ENCODE measurements at places on chromosomes 4 and X.

- peak; percentile 37 for DNase-seq
Observed at GRCh38 chr4:11426731-11427120, 2.0 kb downstream of the HS3ST1 start.

DNA sequence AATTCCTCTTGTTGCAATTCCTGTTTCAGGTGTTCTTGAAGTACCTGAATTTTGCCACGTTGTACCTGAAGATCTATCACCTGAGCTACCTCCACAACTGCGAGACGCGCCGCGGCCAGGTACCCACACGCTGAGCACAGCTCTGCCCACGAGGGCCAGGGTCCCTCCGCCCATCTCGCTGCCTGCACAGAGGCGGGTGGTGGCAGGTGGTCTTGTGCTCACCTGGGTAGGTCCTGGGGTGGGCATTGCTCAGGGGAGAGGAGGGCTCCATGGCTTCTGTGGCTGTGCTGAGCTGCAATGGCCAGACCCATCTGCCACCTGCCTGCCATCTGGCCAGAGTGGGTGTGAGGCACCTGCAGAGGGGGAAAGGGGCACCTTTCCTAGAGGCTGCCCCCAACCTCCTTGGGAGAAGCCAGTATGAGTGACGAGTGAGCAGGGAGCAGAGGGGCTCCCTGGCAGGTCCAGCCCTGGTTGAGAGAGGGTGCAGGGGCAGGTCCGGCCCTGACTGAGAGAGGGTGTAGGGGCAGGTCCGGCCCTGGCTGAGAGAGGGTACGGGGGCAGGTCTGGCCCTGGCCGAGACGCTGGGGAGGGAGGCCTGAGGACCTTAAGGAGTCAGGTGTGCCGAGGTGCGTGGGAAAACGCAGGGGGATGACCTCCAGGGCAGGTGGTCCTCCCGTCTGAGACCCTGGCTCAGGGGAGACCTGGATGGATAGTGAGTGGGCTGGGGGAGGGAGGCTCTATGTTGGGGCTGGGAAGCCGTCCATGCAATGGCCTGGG is 10.7 kb downstream of the PDE6B start:
- no peak for DNase-seq

- DNase-seq = no peak
Observed at GRCh38 chr4:31334086-31334910, 614.1 kb downstream of the PCDH7 start.

DNA sequence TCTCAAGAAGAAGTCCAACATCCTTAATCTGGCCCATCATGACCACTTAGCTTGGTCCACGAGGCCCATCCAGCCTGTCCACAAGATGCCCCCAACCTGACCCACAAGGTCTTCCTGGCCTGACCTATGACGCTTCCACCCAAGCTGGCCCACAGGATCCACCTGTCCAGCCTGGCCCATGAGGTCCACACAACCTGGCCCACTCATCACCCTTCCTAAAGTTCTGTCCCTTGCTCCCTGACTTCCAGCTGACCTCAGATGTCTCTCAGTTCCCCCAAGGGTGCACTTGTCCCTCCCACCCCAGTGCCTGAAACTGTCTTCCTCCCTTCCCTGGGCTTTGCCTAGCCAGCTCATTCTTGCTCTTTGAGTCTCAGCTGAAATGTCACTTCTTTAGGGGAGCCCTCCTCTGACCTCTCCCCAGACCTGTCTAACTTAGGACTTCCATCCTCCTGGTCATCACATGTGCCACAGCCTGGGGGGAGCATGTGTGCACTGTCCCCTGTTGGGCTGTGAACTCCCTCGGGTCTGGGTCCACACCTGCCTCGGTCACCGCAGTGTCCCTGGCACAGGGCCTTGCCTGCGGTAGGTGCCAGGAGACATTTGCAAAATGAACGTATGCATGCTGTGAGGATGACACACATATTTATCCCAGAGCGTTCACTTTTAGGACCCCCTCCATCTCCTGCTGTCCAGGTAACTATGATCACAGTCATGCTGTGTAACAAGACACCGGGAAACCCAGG is 61.7 kb downstream of the EVC start:
- DNase-seq = no peak

- DNase-seq = no peak
Observed at GRCh38 chrX:52337410-52337809, 31.4 kb upstream of the XAGE2 start.

DNA sequence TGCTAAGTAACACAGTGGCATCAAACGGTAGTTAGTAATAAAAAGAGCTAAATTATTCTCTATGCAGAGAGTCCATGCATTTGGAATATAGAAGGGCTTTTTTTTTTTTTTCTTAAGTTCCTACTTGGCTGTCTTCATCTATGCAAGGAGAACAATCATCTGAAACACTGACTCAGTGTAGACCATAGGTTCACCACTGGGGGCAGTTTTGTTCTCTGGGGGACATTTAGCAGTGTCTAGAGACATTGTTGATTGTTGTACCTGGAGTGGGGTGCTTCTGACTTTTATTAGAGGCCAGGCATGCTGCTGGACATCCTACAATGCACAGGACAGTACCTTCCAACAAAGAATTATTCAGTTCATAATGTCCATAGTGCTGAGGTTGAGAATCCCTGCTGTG is 41.2 kb downstream of the TMA16 start:
- no peak for DNase-seq

GRCh38 chr4:174435974-174436373 is 86.3 kb downstream of the HPGD start:
- no peak for DNase-seq

GRCh38 chr4:125620066-125620860 is 305.5 kb downstream of the FAT4 start:
- DNase-seq = peak; percentile 55

- peak; percentile 35 for DNase-seq
Observed at GRCh38 chr4:87423317-87424098, 1.1 kb downstream of the NUDT9 start.

- no peak for DNase-seq
Observed at GRCh38 chrX:4268676-4269075, 555.2 kb upstream of the PRKX start.

- DNase-seq = no peak
Observed at GRCh38 chr4:116665716-116666115, 419.7 kb downstream of the TRAM1L1 start.

- no peak for DNase-seq
Observed at GRCh38 chr4:180280076-180280475, 1963.1 kb upstream of the TENM3 start.

DNA sequence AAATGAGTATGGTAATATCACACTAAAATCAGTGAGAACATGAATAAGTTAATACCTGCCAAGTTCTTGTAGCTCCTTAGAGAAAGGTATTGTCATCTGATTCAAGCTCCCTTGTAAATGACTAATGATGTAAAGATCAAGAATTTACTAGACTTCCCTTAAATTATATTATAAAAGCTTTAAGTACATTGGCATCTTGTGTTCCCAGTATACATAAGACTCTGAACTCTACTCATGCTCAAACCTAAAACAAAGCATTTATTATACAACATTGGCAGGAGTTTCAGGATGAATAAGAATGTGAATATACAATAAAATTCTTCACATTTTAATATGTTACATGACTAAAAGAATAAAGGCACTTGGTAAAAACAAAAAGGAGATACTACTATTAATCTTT is 126.8 kb upstream of the UNC5C start:
- no peak for DNase-seq

GRCh38 chr4:36835246-36835645 is 409.3 kb upstream of the NWD2 start:
- no peak for DNase-seq

GRCh38 chr4:136412708-136413107 is 1119.6 kb downstream of the PCDH18 start:
- no peak for DNase-seq

- no peak for DNase-seq
Observed at GRCh38 chr4:86569103-86569870, 24.8 kb upstream of the PTPN13 start.

DNA sequence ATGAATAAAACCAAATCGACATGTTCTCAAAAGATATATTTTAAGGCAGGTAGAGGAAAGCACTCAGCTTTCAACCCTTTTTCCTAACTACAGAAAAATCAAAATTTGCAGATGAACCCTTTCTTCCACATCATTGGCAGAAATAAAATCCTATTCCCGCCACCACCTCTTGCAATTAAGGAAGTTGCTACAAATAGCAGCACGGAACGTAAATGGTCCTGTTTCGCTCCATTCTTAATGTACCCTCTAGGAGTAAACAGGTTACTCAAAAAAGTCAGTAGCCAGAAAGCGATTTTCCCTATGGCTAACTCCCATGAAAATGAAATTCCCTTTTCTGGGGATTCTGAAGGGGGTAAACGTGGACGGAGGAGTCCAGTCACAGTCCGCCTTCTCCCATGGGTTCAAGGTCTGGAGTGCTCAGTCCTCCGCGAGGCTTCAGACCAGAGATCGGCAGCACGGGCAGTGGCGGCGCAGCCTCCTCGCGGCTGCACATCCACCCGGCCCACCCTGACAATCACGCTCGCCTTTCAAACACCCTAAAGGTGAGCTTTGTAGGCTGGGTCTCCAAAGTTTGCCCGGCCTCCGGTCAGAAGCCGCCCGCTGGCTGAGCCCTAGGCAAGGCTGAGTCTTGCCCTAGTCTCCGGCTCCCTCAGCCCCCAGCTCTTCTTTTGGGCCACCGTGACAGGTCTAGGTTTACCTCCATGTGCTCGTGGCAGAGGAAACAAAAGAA is 1.8 kb downstream of the ATP11C start:
- peak; percentile 52 for DNase-seq

GRCh38 chr4:3850128-3850527 is 83.9 kb downstream of the ADRA2C start:
- no peak for DNase-seq

DNA sequence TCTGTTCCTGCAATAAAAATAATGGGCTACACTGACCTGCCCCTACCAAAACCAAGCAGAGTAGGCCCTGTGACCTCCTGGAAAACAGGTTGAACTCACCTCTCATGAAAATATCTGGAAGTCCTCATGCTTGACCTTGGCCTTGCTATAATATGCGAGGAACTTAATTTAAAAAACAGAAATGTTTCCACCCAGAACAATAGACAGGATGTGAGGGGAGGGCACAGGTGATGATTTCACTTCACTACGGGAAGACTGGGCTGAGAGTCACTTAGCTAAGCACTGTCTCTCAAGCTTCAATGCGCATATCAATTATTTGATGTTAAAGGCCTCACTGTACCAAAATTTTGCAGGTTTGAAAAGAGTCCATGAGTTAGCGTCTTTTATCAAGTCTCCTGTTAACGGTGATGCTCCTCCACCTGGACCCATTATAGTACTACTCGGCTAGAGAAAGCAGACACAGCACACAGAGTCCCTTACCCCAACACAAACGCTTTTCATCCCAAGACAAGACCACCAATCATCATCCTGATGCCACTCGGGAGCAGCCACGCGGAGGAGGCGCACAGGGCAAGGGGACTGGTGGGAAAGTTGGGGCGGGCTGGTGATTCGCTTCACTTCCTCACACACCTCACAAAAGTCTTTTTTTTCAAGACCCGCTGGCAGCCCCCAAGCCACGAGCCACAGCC is 25.9 kb downstream of the ZNF721 start:
- DNase-seq = no peak

DNA sequence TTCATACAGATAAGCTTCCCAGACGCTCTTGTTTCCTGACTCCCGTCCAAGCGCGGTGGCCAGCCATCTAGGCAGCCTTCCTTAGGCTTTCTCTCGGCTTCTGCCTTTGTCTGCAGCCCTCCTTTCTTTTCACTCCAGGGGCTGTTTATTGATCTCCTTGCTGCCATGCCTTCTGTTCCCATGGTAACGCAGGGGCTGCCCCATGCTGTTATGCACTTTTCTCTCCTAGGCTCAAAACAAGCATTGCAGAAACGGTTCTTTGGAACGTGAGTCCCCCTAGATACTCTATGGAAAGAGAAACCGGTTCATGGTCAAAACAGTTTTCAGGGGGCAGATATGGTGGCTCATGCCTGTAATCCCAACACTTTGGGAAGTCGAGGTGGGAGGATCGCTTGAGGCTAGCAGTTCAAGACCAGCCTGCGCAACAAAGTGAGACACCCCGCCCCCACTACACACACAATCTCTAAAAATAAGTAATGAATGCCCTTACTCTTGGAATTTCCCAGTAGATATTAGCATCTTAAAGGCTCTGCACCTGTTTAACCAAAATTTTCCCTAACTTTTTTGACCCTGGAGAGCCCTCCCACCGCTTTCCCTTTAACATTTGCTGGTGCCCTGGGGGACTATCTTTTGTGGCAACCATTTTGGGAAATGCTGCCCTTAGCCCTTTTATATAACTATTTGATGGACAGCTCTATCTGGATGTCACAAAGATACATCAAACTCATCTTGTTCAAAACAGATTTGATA is 53.9 kb upstream of the ZNF157 start:
- DNase-seq = peak; percentile 90

DNA sequence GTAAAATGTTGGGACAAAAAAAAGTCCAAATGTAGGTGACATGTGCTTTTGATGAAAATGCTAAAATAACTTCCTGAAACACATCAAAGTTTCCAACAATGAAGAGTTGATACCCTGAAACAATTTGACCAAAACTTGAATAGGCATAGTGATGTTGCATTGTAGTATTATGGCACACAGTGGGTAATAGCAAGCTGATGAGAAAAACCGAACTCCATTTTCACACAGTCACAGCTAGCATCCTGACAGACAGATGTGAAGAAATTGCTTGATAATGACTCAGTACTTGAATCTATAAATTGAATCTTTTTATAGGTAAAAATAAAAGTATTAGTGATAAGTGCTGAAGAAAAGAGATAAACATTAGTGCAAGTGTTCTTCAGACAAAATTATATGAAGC is 122.5 kb downstream of the ELOVL6 start:
- no peak for DNase-seq

GRCh38 chr4:164304861-164305260 is 449.1 kb upstream of the SMIM31 start:
- no peak for DNase-seq

DNA sequence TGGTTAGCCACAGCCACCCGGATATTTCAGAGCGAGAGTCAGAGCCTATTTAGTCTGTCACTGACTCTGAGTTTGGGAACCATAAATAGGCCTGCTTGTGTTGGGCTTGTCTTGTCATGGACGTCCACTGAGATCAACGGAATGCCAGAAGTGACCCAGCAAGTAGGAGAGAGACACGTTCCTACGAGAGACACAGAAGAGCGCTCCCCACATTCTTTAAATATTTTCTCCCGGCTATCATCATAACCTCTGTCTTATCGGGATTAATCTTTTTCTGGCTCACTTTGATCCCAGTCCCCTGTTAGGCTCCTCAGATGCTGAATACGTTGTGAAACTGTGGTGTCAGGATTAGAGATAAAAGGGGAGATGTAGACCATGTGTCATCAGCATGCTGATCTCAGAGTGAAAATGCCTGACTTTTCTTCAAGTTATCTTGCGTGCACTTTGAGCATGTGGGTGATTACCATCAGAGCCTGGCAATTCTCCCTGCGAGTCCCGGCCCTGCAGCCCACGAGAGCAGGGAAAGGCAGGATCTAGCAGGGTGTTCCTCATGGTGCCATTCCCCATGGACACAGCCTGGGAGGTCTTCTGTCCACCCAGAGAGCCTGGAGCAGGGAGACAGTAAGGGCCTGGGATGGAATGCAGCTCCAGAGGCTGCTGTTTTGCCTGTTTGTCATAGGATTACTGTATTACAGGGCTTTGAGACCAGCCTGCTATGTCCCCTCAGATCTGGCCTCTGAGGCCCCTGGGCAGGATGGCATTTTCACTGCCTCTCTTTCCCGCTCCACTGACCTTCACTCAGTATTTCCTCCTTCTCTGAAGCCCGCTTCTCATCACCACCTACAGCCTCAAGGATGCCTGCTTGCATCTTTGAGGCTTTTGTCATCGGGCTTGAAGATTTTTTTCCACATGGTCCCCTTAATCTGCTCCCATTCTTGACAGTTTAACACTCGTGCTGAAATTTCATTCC is 2.8 kb upstream of the TENM3 start:
- peak; percentile 67 for DNase-seq

- DNase-seq = peak; percentile 96
Observed at GRCh38 chr4:54228056-54228527, 1.0 kb upstream of the PDGFRA start.

- DNase-seq = no peak
Observed at GRCh38 chrX:46770000-46770816, 11.3 kb upstream of the SLC9A7 start.
